ENCODE measurements at places on chromosomes 13 and 19.

DNA sequence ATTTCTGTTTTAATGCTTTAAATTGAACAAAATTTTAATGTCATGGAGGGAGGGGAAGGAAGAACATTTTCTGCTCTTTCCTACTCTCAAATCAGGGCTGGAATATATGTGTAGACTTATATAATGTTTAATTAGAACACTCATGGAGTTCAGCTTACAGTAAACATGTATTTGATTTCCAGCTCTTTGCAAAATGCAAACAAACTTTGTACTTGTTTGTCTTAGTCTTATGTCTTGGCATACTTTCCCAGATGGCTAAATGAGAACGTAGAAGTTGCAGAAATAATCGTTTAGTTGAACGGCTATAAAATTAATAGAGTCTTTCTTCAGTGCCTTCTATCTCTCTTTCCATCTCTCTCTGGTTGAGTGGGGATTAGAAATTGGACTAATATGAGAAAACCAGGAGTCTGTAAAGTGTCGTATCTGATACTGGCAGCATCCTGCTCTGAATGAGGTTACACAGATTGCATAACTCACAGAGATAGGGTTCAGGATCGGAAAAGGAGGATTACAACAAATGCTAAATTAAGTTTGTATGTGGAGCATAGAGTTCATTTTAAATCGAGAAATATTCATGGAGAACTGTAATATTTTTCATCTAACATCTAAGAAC lies 82.3 kb downstream of the FGF9 start:
- no peak for DNase-seq

DNA sequence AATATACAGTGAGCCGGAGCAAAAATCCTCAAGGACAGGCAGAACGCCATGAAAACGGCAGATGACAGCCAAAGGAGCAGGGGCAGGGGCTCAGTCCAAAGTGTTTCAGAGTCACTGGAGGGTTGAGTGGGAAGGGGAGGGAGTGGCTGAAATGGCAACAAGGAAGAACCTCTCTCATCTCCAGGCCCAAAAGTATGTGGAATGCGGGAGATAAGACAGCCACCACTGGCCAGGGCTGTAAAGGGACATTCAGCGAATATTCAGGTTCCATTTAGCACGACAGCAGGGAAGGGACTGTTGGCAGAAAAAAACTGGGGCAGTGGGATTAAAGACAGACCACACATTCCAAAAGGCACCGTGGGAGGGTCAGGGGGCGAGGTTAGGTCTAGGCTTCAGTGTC lies 48.4 kb downstream of the USPL1 start:
- DNase-seq: no peak

DNA sequence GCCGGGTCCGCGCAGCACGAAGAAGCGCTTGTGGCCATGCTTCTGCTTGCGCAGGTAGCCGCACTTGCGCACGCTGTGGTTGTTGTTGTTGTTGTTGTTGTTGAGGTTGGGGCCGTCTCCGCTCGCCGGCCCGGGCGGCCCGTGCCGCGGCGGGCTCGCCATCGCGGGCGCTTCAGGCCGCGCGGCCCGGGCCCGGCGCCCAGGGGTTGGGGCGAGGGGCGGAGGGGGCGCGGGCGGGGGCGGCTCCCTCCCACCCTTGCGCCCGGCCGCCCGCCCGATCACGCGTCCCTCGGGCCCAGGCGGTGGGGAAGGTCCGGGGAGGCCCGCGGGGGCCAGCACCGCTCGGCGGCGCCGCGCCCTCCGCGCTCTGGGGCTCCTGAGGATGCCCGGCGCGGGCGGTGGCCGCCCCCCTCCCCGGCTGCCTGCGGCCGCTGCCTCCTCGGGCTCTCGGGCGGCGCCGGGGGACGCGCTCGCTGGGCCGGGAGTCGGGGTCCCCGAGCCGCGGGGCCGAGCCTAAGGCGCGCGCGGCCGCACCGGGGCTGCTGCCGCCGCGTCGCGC lies 412 bp downstream of the IRS2 start:
- DNase-seq: no peak

GRCh38 chr19:13121551-13122274 lies 3.6 kb downstream of the NACC1 start:
- DNase-seq: no peak

GRCh38 chr19:17981611-17982010 lies 14.7 kb downstream of the KCNN1 start:
- DNase-seq: no peak

GRCh38 chr19:13978351-13979243 lies 26.3 kb downstream of the DCAF15 start:
- DNase-seq: no peak

DNA sequence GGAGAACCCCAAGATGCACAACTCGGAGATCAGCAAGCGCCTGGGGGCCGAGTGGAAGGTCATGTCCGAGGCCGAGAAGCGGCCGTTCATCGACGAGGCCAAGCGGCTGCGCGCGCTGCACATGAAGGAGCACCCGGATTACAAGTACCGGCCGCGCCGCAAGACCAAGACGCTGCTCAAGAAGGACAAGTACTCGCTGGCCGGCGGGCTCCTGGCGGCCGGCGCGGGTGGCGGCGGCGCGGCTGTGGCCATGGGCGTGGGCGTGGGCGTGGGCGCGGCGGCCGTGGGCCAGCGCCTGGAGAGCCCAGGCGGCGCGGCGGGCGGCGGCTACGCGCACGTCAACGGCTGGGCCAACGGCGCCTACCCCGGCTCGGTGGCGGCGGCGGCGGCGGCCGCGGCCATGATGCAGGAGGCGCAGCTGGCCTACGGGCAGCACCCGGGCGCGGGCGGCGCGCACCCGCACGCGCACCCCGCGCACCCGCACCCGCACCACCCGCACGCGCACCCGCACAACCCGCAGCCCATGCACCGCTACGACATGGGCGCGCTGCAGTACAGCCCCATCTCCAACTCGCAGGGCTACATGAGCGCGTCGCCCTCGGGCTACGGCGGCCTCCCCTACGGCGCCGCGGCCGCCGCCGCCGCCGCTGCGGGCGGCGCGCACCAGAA lies 1.1 kb downstream of the SOX1 start:
- DNase-seq: no peak
